Jurkat, Clone E6-1 (cell line): ENCODE measurements at places on chromosomes 7 and 10.

DNA sequence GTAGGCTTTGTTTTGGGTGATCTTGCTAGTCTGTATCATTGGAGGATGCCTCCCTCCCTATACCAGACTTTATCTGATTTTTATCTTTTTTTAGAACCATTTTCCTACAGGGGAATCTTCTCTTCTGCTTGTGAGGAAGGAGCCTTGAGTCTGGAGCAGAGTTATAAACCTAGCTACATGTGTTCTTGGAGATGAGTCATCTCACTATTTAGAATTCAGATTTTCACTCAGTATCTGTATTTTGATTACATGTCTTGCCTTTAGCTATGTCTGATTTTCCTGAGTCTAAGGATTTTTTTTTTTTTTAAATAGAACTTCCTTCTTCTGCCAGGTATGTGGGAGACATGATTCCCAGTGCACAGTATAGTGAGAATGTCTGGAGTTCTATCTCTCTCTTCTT, 211.6 kb upstream of the MBL2 start:
- DNase-seq, result no peak

DNA sequence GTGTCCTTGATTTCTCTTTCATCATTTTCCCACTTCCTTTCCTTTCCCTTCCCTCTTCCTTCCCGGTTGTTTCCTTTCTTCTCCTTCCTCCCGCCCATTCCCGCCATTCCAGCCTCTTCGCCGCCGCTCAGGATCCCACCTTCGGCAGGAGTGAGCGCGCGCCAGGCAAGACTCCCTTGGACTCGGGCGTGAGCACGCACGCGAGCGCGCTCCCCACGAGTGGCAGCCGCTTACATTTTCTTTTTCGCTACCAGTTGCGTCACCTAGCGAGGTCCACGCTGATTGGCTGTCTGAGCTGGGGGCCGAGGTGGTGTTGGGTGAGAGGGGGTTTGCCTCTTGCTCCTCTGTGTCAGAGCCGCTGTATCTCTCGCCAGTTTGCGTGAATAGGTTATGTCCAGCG, 11.8 kb downstream of the ZAN start:
- no peak for DNase-seq

DNA sequence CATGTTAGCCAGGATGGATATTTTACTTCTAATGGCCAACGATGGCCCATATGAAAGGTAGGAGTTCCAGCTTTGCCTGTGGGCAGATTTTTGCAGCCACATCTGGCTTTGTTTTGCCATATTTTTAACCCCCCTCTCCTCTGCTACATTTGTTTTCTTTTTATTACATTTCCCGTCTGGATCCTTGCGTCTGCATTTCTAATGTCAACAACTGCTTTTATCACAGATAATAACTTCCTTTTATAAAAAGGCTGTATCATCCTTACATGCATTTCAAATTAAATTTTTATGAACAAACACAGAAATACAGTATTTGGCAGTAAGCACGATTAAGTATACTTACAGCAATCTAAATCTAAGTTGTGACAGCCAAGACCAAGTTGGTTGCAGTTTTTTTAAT, 156.0 kb downstream of the BAMBI start:
- no peak for DNase-seq

- no peak for DNase-seq
Measured at GRCh38 chr10:70007116-70007820, 45.4 kb upstream of the MACROH2A2 start.

- no peak for DNase-seq
Measured at GRCh38 chr7:79009647-79010046, 443.8 kb downstream of the MAGI2 start.

DNA sequence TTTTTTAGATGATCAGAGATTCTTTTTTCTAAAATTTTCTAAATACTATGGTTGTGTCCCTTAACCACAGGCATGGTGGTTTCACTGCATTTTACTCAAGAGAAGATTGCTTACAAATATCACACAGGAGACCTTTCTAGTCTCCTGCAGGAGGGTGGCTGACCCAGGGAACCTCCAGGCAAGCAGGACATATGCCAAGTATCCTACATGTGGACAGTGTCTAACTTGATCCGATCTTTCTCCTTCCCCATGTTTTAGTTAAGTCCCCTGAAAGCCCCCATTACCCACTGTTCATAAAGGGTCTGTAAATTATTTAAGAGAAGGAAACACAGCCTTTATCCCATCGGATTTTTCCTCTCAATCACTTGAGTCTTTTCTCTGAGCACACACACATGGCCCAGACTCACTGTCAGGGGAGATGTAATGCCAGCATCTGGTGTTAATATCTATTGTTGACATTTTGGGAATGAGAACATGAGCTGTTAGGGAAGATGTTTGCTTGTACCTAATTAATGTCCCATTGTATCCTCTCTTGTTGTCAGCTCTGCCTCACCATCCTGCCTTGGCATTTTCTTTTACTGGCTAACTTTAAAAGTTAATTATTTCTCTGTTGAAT, 755.2 kb downstream of the AUTS2 start:
- DNase-seq, result no peak

DNA sequence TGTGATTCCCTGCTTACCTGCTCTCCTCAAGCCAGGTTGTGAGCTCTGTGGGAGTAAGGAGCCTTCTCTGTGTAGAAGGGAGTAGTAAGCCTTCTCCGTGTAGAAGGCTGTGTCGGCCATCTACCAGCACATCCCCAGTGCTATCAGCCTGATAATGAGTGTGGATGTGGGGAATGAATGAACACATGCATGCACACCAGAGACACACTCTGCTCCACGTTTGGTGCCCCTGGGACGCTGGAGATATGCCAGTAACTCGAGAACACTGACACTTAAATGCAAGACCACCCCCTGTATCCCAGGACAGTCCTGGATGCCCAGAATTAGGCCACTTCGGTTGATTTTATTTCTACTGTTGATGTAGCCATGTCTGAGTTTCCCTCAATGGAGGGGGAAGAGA, 21.1 kb upstream of the GPR26 start:
- no peak for DNase-seq

DNA sequence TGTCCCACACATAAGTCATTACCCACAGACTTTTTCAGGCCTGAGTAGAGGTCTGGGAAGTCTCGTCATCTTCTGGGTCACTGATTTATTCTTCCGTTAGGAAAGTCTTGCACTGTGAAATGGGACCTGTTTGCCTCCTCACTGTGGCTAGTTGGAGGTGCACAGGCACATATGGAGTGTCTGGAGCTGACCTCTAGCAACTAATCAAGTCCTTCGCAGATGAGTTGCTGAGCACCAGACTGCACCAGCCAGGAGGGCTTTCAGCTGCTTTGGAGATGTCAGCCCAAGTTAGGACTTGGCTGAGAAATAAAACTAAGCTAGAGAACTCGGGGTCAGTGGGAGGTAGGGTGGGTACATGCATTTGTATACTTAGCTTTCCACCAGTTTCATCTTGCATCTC, 578.0 kb downstream of the GRID1 start:
- no peak for DNase-seq

DNA sequence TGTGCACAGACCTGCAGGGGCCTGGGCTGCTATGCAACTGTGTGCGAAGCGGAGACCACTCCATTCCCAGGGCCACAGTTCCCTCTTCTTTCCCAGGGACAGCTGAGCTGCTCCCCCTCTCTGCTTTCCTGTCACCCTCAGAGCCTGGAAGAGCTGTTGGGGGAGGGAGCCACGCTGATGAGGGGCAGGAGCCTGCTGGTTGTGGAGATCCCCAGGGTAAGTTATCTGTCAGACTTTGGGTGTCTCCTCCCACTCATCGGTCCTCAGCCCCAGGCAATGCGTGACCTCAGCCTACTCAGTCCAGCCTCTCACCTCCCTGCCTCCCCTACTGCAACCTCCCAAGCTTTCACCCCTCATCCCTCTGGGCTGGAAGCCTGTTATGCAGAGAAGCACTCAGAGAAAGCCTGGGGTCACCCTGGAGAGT, 53.5 kb downstream of the ZNF467 start:
- DNase-seq, result no peak

DNA sequence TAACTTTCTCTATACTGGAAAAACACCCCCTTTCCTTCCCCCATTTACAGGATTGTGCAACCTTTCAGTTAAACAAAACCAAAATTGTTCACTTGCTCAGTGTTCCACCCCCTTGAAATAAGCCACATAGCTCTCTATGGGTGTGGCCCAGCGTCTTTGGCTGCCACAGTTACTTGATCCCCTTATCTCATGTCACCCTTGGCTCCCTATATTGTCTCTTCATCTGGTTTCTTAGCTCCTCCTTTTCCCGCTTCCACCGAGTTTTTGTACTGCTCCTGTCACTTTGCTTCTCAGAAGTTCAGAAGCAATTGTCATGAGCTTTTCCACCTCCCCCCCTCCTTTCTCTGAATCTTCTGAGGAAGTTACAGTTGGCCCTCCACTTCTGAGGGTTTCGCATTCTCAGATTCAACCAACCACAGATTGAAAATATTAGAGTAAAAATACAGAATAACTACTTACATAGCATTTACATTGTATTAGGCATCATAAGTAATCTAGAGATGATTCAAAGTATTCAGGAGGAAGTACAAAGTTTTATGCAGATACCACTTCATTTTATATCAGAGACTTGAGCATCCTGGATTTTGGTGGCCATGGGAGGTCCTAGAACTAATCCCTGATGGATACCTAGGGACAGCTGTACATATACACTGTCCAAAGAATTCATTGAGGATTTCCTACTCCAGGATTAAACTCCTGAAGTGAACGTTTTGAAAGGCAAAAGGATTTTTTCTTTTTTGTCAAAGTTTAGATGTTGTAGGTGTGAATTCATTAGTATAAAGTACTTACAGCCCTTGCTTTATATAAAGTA, 60.4 kb downstream of the ADD3 start:
- DNase-seq, result peak; percentile 99

DNA sequence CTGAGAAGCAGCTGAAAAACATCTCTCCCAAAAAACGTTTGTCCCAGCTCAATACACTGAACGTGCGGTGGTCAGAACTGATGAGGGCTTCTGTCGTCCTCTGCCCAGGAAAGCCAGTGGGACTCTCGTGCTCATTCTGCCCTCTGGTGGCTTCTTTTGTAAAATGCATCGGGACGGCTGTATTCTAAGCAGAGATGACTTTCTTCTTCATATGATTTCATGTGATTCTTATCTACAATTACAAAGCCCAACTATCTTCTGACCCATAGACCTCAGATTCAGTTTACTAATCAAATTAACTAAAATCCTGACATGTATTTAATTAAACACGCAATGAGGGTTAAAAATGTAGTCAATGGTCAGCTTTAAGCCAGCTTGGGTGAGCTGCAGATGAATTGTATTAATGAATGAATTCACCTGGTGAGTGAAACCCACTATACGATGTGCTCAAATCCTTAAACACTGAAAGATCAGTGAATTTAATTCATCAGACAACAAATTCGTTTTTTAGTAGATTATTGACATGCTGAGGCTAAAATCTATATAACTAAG, 117.6 kb upstream of the FAM204A start:
- peak; percentile 35 for DNase-seq

- no peak for DNase-seq
Measured at GRCh38 chr10:11698691-11699549, 43.3 kb upstream of the ECHDC3 start.

DNA sequence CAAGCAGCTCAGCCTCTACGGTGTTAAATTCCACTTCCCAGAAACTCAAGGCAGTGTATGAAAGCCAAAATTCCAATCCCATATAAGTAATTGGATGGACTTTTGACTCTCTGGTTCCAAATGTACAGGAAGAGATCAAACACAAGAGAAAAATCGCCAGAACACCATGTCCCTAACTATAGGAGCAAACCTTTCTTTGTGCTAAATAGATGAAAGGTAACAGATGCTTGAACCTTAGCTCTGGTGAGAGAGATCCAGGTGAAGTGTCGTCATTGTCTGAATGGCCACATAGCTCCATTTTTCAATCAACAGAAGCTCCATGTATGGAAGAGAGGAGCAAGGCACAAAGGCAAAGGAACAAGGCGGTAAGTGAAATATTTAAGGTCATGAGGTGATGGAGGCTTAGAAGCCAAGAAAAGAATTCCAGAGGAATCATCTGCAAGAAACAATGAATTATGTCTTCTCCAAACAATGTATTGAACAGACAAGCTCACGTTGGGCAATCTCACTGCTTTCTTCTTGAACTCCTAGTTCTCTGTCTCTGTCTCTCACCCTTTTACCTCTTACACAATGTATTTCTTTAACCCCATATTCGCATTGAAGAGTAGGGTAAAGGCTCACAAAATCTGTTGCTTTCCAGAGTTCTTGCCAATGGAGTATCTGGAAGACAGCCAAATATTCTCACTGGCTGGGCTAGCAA, 585.1 kb downstream of the GATA3 start:
- DNase-seq, result no peak

- DNase-seq, result no peak
Measured at GRCh38 chr10:76257816-76258215, 826.4 kb downstream of the LRMDA start.

GRCh38 chr10:102242118-102242485, 790 bp upstream of the PITX3 start:
- DNase-seq, result no peak

GRCh38 chr10:110672580-110672919, 28.4 kb downstream of the RBM20 start:
- no peak for DNase-seq

- no peak for DNase-seq
Measured at GRCh38 chr7:43533801-43534479, 49.0 kb upstream of the STK17A start.

GRCh38 chr10:13271552-13272163, 28.2 kb downstream of the PHYH start:
- DNase-seq, result no peak

- DNase-seq, result no peak
Measured at GRCh38 chr7:5595545-5596045, 172.0 kb upstream of the TNRC18 start.

- no peak for DNase-seq
Measured at GRCh38 chr7:142348100-142348499, 90.2 kb upstream of the PRSS58 start.

DNA sequence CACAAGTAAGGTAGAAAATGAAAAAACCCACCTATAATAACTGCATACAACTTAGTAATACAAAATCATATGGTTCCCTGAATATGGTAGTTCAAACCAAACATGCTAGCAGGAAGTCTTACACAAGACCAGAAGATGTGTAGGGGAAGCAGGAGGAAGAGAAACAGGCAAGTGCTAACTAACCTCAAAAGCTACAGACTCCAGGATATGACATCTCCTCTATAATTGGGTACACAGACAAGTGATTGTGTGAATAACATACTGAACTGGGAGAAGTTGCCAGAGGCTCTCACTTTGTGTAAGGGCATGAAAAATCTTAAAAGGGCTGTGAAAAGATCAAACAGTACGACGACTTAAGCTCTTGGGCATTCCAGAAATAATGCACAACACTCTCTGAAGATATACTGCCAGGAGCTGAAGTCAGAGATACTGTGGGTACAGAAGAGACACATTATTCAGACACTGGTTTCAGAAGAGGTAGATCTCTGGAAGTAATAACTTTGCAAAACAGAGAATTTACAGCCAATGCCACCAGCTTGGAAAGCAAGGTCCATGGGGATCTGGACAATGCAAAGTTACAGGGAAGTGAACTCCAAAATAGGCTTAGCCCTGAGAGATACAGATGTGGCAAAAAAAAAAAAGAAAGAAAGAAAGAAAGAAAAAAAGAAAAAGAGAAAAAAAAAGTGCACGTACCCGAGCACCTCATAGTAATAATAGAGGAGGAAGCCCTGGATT, 767.2 kb downstream of the TNS3 start:
- no peak for DNase-seq
